Cortex of kidney (tissue), 1 donor: ENCODE measurements at places on chromosomes 1 and 21.

DNA sequence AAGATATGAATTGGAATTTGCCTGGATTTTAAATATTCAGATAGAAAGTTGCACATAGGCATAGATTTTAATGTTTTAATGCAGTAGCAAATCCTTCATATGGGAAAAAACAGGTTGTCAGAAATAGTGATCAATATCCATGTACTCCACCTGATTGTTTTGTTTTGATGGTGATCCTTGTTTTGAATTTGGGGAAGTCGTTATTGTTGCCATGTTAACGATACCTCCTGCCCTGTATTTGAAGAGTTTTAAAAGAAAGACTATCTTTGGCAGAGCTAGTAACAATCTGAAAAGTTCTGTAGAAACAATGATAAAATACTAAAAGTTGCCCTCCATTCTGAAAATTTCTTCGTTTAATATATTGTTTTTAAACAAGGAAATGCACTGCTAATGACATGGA, 1.1 kb downstream of the CEP350 start:
- DNase-seq, result no peak

GRCh38 chr1:149916898-149917252, 769 bp downstream of the SV2A start:
- DNase-seq, result no peak

GRCh38 chr1:186079084-186079684, 295.9 kb downstream of the TPR start:
- DNase-seq, result no peak

DNA sequence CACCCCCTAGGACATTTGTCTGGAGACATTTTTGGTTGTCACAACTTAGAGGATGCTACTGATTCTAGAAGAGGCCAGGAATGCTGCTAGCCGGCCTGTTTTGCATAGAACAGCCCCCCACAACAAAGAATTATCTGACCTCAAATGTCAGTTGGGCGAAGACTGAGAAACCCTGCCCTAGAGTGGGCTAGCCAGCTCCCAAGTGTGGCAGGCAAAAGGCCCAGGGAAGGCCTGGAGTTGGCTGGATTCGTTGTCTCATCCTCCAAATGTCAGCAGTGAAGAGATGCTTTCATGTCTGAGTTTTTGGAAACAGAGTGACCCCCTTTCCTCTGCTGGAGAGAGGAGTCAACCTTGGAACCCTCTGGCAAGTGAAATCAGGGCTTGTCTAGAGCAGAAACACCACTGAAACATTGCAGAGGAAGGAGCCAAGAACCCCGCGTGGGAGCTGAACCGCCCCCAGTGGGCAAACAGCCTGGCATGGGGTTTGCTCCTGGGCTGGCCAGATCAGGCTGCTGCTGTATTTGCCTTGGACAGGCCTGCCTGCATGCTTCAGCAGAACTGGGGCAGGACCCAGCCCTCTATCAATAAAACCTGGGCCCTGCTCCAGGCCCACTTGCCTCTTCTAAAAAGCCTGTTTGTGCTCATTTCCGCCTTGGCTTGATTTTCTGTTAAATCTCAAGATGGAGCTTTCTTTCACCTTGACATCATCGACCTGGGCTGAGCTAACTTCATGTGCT, 32.9 kb downstream of the RASSF5 start:
- DNase-seq, result no peak

GRCh38 chr1:180892675-180893074, 20.0 kb upstream of the KIAA1614 start:
- DNase-seq, result no peak

- no peak for DNase-seq
Observed at GRCh38 chr21:16358784-16359183, 629.0 kb downstream of the USP25 start.

DNA sequence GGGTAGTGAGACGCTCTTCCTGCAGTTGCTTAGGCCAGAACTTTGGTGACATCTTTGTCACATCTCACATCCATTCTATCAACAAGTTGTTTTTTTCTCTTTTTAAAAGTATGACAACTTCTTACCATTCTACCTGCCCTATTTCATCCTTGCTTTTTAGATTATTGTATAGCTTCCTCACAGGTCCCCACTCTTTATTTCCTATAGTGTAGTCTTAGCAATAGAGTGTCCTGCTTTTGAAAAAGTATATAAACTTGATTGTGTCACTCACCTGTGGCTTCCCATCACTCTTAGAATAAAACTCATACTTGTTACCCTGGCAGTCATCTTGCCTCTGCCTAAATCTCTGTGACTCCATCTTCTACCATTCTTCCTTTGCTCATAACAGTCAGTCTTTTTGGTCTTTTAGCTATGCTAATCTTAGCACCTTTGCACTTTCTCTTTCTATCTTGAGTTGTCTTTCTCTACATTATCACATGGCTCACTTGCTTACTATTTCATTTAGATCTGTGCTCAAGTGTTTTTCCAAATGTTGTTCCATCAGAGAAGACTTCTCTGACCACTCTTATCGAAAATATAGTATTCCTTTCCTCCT, 9.5 kb downstream of the CDC73 start:
- DNase-seq, result no peak

- no peak for DNase-seq
Observed at GRCh38 chr1:153390938-153391710, at the start of gene S100A8. TSS of gene S100A8 (minus strand) at chr1:153391073. CDS start at chr1:153390535, 538 bp downstream.

- DNase-seq, result no peak
Observed at GRCh38 chr21:20618878-20619277, 379.3 kb upstream of the NCAM2 start.

DNA sequence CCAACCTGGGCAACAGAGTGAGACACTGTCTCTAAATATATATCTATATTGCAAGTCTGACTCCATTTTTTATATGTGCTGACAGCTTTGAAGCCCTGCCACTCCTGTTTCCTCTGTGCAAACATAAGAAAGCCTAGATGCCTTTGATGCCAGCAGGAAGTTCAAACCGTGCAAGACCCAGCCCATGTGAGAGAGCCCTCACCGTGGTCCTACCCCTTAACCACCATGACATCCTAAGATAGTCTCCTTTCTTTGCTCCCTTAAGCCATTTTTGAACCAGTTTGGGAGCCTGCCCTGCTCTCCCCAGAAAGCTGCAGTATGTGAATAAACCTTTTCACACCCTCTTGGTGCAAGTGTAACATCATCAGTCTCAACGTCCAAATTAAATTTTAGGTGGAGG, 3.7 kb upstream of the DIPK1A start:
- no peak for DNase-seq

DNA sequence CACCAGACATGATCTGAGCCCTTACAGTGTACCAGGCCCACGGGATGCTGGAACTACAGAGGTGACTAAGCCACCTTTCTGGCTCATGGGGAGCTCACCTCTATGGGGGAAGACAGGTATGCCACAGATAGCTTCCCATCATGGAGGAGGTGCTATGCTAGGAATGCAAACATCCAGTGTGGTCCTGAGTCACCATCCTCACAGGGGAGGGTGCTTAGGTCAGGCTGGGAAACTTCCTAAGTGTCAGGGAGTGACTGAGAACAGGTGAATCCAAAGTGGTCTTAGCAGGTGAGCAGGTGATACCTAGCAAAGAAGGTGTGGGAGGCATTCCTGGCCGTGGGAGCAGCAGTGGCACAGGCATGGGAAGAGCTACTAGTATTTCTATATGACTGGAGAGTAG, 8.6 kb upstream of the RASSF5 start:
- no peak for DNase-seq

DNA sequence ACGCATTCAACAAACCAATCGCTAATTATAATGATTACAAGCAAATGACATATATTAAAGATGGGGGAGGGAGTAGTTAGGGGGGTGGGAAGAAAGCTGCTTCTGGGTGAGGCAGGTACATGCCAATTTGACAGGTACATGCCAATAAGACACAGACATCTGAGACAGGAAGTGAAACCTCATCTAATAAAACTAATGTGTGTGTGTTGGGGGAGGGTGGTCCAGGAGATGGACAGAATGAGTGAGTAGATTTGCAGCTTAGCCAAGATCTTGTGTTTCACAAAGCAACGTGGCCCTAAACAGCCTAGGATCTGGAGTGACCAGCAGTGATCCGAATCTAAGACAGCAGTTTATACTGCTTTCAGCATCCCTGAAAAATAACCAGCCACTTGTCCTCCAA, 10.8 kb downstream of the CFAP45 start:
- no peak for DNase-seq

- no peak for DNase-seq
Observed at GRCh38 chr1:221793439-221794078, 51.7 kb upstream of the DUSP10 start.

GRCh38 chr1:236168716-236169429, 26.5 kb downstream of the GPR137B start:
- DNase-seq, result no peak

DNA sequence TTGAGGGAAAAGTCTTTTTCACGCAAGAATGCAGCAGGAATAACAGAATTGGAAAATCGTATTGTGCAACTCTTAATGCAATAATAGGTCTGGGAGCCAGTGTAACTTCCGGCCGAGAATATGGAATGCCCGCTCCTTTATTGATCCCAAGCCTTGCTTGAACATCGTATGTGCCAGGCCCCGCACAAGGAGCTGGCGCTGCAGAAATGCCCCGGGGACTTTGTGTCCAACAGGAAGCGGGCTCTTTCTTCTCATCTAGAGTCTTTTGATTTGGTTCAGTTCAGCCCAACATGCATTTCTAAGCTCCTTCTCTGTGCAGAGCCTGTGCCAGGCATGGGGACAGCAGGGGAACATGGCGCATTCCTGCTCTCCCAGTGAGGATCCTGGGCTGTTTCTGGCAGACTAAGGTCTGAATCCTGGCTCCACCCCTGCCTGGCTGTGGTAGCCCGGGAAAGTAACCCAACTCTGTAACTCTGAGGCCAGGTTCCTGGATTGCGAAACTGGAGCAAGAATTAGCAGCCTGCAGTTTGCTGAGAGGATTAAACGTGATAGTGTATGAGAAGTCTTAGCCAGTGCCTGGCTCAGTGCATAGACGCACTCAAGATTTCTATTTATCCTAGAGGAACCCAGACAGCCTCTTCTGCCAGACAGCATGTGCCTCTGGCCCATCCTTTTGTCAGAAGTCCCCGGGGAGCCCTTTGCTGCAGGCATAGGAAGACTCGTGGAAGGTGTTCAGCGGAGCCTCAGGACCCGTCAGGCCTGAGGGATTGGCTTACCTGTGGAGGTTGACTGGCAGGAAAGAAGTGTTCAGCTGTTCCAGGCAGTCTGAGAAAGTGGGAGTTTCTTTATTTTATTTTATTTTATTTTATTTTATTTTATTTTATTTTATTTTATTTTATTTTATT, 987 bp upstream of the CDCP2 start:
- no peak for DNase-seq
